AML-193 (cell line): ENCODE measurements at places on chromosomes 2 and 18.

GRCh38 chr2:218694405-218695145 is 16.1 kb upstream of the TTLL4 start:
- DNase-seq: no peak

GRCh38 chr2:211745295-211746097 is 793.1 kb downstream of the ERBB4 start:
- DNase-seq: peak; percentile 50

DNA sequence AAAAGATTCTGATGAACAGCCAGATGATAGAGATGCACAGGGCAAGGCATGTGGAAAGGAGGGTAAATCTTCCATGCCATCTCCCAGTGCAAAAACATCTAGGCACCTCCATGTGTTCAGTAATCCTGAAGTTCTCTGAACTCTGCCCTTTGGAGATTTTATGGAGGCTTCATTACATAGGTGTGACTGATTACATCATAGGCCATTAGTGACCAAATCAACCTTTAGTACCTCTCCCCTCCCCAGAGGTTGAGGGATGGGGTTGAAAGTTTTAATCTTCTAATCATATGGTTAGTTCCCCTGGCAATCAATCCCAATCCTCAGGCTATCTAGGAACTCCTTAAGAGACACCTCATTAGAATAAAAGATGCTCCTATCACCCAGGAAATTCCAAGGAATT is 2190.2 kb upstream of the PIK3C3 start:
- DNase-seq: no peak

DNA sequence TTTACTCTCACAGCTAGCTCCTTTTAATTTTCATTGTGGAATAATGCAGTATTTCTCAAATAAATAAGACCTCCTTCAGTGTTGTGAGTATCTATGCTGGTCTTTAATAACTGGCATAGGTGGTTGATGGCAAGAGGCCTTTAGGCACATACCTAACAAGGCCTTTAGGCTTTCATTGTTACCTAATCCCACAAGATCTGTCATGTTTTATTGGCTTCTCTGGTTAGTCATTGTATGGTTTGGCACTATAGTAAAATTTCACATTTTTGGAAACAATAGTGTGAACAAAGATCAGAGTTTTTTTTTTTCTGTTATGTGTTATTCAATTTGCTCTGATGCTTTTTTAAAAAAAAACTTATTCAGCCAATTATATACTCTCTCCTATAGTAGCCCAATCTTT is 89.8 kb upstream of the NEUROD1 start:
- no peak for DNase-seq

GRCh38 chr2:33477473-33478468 is 1.3 kb downstream of the RASGRP3 start:
- DNase-seq: peak; percentile 20

DNA sequence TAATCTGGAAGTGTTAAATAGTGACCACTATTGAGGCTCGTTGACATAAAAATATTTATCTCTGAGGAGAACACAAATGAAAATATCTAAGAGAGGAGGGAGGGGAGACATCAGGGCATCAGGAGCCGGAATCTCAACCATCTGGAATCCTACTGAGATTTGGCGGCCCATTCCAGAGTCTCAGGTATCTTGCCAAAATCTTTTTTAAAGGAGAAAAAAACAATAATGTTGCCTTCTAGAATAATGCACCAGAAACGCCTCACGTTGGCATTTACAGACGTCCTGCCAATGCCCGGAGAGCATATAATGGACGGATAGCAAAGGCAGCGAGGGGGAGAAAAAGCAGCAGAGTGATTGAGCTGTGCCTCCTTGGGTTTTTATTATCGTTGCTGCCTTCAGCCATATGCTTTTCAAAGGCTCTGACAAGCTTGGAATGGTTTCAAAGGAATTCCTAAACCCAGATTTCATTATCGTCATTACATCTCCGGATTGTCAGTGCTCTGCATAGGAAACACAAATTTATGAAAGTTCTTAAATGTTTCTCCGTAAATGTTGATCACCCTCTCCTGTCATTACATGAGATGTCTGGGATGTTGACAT is 30.9 kb upstream of the EGR4 start:
- no peak for DNase-seq
